ENCODE measurements at places on chromosomes 6 and 20.

- DNase-seq, result no peak
These were observed 73.7 kb downstream of the VEGFA start for GRCh38 chr6:43843669-43844171.

- DNase-seq, result no peak
These were observed 47.2 kb upstream of the FLRT3 start for GRCh38 chr20:14384416-14385175.

GRCh38 chr6:129646642-129647041 lies 63.3 kb downstream of the ARHGAP18 start:
- DNase-seq, result no peak

DNA sequence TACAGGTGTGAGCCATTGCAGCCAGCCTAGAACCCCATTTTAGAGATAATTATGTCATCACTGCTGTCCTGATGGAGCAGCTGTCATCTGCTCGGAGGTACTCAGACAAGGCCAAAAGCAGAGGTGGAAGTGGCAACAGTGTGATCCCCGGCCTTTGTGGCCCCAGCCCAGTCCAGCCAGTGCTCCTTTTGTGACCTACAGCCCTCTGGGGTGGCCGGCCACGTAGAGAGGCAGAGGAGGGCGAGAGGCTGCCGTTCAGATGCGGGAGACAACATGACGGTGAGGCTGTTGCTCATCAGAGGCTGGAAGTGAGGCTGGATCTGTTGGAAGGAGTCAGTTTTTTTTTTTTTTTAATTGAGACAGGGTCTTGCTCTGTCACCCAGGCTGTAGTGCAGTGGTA lies 32.8 kb downstream of the EFCAB8 start:
- no peak for DNase-seq

GRCh38 chr6:64270083-64270482 lies 634.5 kb downstream of the PHF3 start:
- no peak for DNase-seq

DNA sequence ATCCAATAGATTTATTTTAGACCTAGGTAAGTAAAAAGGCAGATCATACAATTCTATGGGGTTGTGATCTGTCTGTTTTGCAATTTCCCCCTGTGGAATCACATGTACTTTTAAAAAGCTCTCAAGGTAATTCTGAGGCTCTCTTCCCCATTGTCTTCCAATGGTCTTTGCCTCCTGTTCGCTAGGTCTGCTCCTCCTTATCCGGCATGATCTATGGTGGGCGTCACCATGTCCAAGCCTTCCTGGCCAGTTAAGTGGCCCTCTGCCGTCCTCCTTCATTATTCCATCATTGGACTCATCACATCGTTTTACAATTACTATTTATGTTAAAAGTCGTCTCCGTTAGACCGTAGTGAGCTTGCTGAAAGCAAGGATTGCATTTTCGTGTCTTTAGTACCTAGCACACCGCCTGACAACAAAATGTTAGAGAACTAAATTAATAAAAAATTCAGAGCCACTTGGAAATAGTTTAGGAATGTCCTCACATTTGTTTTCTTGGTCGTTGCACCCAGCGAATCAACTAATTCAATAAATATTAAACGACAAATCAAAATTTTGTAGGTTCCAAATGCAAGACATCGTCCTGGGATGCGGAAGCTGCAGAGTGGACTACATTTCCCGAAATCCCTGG lies 2.2 kb upstream of the STXBP5 start:
- DNase-seq, result no peak

- DNase-seq, result no peak
These were observed 384.1 kb downstream of the GRIK2 start for GRCh38 chr6:101777646-101778045.

GRCh38 chr20:44646023-44646640 lies 5.4 kb downstream of the ADA start:
- DNase-seq, result no peak

DNA sequence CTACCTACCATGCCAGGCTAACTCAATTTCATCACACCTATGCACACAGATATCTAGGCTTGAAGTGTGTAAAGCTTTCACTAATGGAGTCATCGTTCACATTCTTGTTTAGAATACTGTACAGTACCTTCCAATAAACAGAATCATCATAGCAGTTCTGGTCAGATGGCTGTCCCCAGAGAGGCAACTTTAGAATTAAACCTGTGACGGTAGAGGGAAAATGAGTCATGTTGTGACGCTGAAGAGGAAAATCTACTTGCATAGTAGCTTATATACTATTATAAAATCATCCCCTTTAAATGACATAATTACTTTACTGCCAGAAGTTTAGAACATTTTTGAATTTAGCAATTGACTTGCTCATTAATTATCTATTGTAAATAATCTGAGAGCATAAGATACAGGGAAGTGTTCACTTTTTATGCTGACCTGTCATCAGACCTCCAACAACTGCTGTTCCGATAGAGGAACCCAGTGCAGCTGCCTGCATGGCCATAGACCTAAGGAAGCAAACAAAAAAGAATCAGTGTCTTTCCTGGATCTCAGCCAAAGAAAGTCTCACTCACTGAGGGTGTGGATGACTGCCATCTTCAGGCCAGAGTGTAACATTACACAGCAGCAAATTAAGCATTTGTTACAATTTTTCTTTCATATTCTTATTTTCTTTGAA lies 29.8 kb downstream of the RHAG start:
- peak; percentile 72 for DNase-seq

- peak; percentile 61 for DNase-seq
These were observed 98.1 kb downstream of the HIVEP2 start for GRCh38 chr6:142846883-142847287.

DNA sequence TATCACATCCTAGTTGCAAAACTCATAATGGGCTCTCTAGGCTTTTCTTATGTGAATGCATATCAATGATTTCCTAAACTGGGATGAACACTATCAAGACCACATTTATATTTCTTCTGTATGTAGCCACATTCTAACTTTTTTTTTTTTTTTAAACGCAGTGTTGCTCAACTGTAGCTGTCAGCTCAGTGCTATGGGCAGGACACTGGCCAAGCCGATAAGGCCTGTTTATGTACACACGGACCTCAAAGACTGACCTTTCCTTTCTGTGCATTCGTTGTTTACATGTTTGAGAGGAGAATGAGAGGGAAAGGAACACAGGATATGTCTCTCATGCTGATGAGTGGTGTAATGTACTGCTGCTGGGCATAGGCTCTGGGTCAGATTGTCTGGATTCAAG lies 75.1 kb upstream of the B3GAT2 start:
- no peak for DNase-seq
